H1 (cell line): ENCODE measurements at places on chromosomes 12 and 14. TPM values are rescaled to one million over a fixed set of nuclear protein-coding genes. Genes with fewer than 3 reads are reported as not detected.

The RNASE7 gene
- polyA plus RNA-seq: not detected in 2 replicates

The ERP27 gene
- not detected in 2 replicates for polyA plus RNA-seq

The CCDC175 gene
- not detected in 2 replicates for polyA plus RNA-seq

The GRIP1 gene
- polyA plus RNA-seq: 4.5 and 5.2 TPM in 2 replicates

The HVCN1 gene
- polyA plus RNA-seq: 10.5 and 11.2 TPM in 2 replicates

The PSMA3 gene
- polyA plus RNA-seq: 244 and 507 TPM in 2 replicates
